ENCODE measurements at places on chromosomes 16 and 17.

DNA sequence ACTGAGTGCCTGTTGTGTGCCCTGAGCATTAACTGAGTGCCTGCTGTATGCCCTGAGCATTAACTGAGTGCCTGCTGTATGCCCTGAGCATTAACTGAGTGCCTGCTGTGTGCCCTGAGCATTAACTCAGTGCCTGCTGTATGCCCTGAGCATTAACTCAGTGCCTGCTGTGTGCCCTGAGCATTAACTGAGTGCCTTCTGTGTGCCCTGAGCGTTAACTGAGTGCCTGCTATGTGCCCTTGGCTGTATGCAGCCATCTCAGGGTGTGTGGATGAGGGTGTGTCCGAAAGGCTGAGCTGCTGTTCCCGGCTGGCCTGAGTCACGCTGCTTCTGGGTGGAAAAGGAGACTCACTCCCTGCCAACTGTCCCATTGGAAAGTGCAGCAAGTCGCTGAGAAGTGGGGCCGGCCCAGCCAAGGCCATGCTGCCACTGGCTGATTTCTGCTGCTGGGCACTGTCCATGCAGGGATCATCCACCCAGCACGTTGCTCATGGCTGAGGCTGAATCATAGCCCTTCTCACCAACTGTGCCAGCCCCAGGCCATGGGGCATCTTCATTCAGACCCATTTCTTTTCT is 113.8 kb downstream of the OR1D5 start:
- no peak for DNase-seq

DNA sequence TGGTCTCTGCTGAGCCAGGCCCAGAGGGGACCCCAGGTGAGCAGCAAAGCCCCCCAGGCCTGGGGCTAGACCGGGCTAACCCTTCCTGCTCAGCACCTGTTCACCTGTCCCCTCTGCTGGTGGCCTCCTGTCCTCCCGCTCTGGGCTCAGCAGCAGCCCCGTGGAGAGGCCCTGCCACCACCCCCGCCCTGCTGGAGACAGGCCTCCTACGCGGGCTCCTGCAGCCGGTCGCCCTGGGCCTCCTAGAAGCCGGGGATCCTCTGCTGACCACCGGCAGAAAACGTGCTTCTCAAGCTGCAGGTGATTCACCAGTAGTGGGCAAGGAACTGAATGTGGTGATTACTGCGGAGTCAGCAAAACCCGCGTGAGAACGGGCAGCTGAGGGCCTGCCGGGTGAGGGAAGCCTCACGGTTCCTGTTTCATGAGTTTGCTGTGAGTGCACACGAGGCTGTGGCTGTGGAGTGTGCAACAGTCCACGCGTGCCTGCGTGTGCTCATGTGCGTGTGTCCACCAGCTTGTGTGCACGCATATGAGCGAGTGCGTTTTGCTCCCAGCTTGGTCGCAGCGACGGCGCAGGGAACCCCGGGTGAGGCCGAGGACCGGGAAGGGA is 792 bp downstream of the SECTM1 start:
- DNase-seq = no peak

DNA sequence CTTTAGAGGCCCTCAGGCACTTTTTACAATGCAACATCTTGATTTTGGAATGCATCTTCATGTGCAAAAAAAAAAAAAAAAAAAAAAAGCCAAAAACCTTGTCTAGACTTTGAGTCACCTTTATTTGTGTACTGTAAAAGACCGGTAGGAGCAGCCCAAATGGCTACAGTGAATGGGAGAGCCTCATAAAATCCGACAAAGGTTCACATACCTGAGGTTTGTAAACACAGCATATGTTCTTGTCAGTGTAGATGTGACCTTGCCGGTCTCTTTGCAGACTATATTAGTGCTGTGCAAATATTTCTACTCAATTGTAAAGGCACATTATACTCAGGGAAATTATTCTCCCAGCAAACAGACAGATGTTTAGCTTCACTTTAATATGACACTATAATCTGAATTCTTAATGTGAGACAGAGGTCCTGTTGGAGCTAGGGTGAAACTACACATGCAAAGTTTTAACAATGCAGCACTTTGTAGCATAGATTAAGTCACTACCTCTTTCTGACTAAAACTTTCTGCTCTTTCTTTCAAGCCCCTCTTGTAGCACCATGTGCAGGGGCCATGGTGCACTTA is 211.3 kb downstream of the CA10 start:
- DNase-seq = no peak

GRCh38 chr17:55161935-55162555 is 102.7 kb upstream of the HLF start:
- DNase-seq = peak; percentile 84

DNA sequence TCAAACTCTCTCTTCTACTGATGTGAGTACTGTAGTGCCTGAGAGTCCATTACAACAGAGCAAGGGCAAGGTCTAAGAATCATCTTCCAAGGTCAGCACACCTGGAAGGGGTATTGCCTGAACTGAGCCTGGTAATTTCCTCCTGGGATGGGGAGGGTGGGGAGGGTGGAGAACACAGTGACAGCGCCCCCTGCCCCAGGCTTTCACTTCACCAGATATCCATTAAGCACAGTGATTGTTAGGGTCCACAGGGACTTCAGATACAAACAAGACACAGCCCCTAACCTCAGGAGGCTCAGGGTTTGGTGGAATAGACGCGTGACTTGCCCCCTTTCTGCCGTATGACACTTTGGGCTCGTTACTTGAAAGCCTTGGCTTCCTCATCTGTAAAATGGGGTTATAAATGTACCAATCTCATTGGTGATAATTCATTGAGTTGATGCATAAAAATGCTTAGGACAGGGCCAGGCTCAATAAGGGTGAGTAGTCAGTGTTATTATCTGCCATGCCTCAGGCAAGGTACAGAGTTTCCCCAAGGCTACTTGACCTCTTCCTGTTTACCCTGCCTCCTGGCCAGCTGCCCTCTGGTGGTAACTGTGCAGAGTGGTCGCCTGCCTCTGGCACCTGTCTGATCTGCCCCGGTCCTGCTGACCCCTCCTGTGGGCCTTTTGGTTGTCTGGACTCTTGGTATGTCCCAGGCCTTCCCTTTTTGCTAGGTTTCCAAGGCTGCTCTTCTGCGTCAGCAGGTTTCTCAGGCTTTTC is 13.1 kb upstream of the BRD7 start:
- DNase-seq = no peak

GRCh38 chr17:14337596-14338079 is 36.8 kb downstream of the HS3ST3B1 start:
- no peak for DNase-seq

DNA sequence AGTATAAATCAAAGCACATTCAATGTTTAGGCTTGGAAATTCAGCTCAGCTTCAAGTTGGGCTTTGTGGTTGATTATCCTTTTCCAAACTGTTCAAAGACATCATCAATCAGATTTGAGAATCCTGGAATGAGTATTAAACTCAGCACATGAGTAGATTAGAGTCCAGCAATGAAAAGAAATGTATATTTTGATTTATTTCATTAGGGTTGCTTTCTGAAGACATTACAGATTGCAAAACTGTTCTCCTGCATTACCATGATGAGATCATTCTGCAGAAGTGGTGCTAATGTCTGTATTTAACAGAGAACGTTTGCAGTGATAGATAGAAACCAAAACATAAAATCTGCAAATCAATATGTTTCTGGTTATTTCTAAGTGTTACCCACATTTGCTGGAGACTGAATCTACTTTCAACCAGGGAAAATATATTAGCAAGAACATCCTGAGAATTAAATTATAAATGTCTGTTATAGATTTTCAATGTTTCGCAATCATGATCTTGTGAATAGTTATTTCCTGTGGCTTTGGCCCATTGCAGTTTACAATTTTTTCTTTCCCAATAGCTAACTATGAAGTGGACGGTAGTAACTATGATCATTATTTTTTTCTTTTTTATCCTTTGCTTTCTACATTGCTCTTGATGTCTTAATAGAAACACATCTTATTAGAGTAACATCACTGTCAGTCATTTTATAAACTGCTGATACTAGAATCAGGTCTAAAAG is 1125.7 kb upstream of the GOT2 start:
- no peak for DNase-seq

GRCh38 chr16:84930298-84931106 is 80.8 kb downstream of the ZDHHC7 start:
- no peak for DNase-seq

DNA sequence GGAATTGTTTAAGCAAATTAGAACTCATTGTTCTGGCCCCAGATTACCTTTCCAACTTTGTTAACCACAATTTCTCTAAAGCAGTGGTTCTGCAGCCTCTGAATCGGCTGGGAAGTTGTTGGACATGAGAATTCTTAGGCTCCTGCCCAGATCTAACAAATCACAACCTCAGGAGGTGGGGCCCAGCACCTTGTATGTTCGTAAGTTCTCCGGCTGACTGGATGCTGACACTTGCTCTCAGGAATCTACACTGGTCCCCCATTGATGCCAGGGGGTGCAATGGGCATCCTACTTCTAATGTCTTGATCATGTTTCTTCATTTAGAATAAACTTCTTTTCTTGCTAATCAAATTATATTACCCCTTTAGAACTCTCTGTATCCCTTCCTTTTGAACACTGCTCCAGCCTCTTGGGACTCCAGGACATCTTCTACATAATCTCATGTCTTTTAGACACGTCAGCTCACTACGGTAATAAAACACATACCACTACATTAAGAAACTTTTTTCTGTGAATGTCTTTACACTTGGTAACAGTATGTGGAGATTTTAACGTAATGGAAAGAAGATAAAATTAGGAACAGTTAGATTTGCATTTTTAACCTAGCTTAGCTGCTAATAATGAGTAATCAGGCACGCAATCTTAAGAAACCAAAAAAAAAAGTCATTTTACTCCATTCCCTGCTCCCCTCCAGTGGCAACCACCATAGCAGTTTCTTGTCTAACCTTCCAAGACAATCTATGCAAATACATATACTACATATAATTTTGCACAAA is 143.2 kb downstream of the ITFG1 start:
- no peak for DNase-seq

- DNase-seq = no peak
Measured at GRCh38 chr16:14539631-14540030, 90.4 kb downstream of the PARN start.

DNA sequence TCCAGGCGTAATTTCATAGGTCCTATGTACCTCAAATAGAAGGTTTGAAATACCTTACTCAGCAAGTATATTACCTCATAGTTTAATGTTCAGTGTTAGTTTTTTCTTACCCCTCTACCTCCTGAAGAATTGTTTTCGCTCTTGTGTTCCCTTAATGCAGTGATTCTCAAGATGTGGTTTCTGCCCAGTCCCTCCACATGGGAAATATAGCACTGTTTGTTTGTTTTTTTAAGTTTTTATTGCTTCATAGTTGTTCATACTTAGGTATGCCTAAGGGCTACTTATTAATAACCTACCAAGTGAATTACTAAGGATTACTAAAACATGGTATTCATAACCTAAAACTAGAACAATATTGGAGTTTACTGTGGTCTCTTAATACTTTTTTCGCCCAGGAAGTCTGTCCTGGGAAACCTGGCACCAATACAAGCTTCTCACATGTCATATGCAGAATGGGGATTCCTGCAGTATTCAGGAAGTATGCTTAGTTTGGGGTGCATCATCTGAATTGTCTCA is 5.0 kb downstream of the RSPRY1 start:
- peak; percentile 15 for DNase-seq

GRCh38 chr17:56707312-56708219 is 114.1 kb downstream of the NOG start:
- DNase-seq = peak; percentile 22

- no peak for DNase-seq
Measured at GRCh38 chr17:10673312-10673711, 16.2 kb upstream of the MYH3 start.

- DNase-seq = no peak
Measured at GRCh38 chr17:41655611-41656111, 31.3 kb upstream of the KRT17 start.

DNA sequence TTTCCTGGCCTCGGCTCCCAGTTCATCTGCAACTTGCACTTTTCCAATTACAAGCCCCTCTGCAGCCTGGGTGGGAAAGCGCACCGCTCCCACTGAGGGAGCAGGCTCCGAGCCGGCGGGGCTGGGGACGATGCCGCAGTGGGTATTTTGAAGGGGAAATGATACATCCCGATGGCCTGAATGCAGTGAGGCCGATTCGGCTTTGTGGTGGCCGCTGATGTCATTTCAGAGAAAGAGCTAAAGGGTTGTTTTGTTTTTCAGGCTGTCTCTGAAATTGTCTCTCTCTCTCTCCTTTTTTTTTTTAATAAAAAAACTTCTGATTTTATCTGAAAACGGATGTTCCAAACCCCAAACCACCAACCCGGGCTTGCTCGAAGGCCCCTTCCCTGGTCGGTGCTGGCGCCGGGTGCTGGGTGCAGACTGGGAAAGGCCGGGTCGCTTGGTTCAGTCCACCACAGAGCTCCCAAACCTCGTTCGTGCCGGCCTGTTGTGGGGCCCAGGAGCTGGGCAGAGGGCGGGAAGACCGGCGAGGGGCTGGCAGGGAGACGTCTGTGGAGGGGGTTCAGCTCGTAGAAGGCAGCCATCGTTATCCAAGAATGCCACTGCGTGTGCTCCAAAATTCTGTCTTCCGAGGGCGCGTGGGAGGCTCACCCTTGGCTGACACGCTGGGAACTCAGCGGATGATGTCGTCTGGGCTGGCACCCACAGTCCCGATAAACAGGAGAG is 102.8 kb downstream of the FOXL1 start:
- peak; percentile 85 for DNase-seq

DNA sequence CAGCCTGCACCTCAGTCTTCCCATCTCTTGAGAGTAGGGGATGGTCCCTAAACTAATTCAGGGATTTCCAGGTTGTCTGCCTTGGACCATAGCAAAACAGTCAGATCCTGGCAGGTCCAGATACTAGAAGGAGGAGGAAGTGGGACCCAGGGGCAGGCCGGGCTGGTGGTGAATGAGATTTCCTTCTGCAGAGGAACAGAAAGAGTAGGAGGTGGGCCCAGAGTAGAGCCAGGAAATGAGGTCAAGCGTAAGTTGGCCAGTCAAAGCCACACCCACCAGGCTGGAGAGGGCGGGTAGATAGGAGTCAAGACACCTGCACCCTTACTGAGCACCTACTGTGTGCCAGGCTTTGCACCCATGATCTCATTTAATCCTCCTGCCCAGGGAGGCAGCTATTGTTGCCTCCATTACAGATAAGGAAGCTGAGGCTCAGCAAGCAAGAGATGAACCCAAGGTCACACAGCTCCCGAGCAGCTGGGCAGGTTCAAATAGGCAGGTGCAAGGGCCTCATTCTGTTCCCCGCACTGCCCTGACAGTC is 2.6 kb downstream of the CDH5 start:
- no peak for DNase-seq

DNA sequence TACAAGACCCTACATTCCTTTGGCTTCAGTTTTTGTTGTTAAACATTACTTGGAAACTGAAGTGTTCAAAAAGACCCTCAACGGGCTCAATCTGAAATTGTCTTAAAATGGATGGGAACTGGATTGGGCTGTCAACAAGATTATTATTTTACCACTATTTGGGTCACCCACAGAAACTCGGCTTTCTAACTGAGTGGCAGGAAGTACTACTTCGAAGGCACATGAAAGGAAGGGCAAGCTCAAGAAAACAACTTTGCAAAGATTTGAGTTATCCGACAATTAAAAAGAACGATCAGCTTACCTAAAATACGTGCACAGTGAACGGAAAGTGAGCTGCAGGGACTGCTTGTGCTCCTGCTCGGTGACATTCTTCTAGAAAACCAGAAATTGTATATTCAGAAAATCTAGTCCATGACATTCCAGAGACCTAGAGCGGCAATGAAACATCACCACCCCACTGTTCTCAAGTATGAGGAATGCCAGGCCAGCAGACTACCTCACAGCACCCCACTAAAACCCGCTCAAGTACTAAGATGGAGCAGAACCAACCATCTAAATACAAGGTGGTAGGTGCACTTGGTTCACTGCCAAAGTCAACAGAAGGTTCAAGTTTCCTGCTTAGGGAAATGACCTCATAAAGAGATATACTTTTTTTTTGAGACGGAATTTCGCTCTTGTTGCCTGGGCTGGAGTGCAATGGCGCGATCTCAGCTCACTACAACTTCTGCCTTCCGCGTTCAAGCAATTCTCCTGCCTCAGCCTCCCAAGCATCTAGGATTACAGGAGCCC is 60.5 kb downstream of the ZZEF1 start:
- no peak for DNase-seq
